Stimulated activated CD4-positive, alpha-beta T cell treated with anti-CD3 and anti-CD28 coated beads, Interleukin-2, amount 100 ng/mL, for 24 hours (primary cell): ENCODE measurements at places on chromosomes 2 and 18.

DNA sequence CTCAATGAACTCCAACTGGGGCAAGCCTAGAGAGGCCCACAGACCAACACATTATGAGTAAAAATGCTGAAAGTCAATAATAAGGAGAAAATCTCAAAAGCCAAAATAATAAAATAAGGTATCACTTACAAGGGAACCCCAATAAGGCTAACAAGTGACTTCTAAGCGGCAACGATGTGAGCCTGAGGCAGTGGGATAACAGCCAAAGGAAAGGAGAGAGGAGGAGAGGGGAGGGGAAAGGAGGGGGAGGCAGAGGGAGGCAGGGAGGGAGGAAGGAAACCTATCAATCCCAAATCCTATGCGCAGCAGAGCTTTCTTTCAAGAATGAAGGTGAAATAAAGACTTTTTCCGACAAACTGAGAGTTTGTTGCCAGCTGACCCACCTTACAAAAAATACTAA, 6.0 kb upstream of the NFATC1 start:
- DNase-seq: no peak

DNA sequence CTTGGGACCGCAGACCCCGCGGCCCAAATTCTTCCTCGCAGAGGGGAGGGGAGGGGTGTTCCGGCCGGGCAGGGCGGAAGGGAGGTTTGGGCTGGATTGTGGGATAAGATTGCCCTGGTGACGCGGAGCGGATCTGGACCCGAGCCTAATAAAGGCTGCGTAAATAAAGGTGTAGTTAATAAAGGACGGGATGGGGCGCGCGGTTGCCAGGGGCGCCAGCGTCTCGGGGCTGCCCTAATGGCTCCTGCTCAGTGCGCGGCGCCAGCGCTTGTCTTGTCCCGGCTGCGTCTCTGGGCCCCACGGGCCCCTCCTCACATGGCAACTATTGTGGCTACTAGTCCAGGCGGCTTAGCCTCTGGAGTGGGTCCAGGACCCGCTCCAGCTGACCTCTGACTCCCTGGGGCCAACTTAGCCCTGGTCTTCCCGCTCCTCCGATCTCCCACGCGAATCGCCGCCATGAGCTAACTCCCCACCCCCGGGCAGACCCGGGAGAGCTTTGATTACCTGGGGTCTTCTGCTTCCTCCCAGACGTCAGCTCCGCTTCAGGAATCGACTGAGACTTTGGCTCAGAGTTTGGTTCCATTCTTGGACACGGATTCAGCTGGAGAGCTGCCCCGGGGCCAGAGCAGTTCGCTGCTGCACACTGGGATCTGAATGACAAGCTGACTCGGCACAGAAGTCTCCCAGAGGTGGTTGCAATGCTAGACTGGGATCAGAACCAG, 36.5 kb downstream of the SLC25A52 start:
- DNase-seq: peak; percentile 2

DNA sequence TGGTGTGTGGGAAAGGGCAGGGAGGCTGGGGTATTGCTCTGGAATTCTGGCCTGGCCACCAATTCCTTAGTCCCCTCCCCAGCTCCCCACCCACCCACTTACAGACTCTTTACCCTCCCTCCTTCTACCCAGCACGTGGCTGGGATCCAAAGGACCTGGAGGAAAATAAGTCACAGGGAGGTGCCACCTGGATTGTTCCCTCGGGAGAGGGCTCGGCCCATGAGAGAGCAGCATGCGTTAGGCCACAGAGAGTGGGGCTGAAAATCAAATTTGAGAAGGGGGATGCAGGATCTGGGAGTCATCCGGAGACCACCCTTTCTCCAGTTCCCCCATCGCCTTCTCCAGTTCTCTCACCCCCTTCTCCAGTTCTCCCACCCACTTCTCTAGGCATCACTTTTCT, 3.0 kb downstream of the ASPRV1 start:
- DNase-seq: no peak

GRCh38 chr2:128794285-128794684, 475.6 kb upstream of the HS6ST1 start:
- DNase-seq: no peak

DNA sequence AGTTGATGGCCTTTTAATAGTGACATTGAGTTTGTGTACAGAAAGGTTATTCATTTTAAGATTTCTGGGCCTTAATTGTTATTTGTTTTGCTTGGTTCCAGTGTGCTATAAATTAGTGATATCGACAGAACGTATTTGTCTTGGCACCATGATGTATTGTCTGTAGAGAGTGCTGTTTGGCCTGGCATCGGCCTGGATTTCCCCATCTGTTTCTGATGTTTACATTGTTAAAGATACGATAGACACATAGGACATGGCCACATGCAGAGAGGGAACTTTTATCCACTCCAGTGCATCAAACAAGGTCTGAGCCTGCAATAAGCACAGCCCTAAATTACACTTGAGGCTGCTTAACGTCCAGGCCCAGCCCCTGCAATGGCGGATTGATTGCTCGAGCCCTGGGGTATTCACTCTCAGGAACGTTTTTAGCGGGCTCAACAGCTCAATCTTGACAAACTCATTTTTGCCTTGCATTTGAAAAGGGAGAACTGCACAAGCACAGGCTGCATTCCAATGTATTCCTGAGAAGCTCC, 144.7 kb downstream of the SLC4A3 start:
- no peak for DNase-seq

DNA sequence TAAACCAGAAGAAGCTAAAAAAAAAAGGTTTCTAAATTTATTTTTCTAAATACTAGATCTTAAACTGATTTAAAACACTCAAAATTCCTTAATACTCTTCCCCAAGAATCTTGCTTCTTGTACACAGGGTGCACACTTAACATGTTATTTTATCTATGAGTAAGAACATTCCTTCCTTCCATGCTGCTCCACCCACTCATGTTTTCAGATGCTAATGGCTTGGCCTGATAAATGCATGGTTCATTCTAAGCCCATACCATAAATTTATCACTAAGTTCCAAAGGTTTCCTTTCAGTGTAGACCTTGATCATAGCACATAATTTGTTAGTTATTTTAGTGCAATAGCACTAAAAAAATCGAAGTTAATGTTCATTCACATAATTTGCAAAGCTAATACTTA, 8.1 kb downstream of the FBXO48 start:
- DNase-seq: no peak

- no peak for DNase-seq
These were observed 32.4 kb downstream of the ID2 start for GRCh38 chr2:8714283-8714682.

GRCh38 chr18:3538954-3539617, 89.1 kb downstream of the TGIF1 start:
- no peak for DNase-seq

DNA sequence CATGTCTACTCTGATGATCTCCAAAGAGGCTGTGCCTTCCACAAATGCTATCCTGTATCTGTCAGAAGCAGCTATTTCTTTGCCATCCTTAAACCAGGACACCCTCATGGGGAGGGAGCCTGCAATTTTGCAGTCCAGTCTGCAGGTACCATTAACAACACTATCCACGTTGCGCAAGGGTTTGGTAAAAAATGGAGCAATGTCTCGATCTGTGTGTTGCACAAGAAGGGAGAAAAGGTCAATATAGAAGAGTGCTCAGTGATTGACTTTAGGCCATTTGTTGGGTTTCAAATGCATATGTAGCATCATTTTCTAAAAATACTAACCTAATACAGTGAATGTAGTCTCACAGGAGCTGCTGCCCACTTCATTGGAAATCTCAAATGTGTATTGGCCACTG, 74.3 kb downstream of the TTN start:
- DNase-seq: no peak

DNA sequence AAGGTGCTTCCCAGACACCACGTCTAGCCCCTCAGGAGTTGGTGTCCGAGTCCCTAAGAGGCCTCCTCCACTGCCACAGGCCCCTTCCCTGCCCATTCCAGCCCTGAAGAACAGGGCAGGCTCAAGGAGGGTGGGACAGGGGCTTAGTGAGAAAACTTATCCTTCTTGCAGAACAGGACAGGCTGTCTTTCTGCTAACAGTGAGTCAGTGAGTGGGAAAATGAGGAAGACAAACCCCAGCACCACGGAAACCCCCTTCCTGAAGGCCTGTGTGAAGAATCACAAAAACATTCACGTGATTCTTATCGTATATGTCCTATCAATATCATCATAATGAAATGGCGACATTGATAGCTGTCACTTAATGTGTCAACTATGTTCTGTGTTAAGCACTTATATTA, 9.8 kb downstream of the FZD7 start:
- no peak for DNase-seq

DNA sequence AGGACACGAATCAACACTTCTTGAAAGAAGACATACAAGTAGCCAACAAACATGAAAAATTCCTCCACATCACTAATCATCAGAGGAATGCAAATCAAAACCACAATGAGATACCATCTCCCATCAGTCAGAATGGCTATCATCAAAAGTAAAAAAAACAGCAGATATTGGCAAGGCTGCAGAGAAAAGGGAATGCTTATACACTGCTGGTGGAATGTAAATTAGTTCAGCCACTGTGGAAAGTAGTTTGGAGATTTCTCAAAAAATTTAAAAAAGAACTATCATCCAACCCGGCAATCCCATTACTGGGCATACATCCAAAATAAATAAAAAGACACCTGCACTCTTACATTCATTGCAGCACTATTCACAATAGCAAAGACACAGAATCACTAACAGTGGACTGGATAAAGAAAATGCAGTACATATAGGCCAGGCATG, 78.7 kb downstream of the GRB14 start:
- no peak for DNase-seq

GRCh38 chr2:143504397-143504796, 375.2 kb downstream of the ARHGAP15 start:
- no peak for DNase-seq

GRCh38 chr2:213490087-213490486, 205.8 kb downstream of the SPAG16 start:
- DNase-seq: no peak

GRCh38 chr2:210190345-210190744, 19.1 kb upstream of the KANSL1L start:
- DNase-seq: no peak

GRCh38 chr2:205079173-205079572, 533.9 kb downstream of the PARD3B start:
- DNase-seq: no peak

DNA sequence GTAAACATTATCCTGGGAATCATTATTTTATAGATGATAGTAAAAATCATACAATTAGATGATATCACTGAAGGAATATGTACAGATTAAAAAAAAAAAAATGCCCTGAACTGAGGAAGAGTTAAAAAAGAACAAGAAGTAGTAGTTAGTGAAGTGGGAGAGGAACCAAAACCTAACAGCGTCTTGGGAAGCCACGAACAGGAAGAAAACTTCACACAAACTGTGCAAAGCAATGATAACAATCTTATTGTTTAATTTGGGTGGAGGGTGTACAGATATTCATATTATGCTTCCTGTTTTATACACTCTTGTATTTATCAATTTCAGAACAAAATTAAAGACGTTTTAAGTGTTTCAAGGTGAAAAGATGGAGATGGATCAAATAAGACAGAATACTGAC, 3.5 kb downstream of the HEATR5B start:
- no peak for DNase-seq

- no peak for DNase-seq
These were observed 74.3 kb downstream of the PRKCE start for GRCh38 chr2:45725731-45726130.

DNA sequence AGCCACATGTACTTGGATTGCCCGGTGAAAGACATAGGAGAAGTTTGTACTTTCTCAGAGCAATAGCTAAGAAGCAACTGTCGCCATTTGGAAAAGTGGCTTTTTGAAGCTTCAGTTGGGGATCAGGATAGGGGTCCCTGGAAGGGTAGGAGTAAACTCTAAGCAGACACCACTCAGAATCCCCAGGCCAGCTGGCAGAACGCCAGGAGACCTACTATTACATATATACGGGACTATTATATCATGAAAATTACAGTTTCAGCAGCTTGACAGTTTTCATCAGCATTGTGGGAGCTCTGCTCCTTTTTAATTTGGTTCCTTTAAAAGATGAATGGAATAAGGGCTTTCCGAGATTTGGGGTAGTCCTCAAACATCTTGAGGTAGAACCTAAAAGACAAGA, 54.9 kb downstream of the SRD5A2 start:
- no peak for DNase-seq

DNA sequence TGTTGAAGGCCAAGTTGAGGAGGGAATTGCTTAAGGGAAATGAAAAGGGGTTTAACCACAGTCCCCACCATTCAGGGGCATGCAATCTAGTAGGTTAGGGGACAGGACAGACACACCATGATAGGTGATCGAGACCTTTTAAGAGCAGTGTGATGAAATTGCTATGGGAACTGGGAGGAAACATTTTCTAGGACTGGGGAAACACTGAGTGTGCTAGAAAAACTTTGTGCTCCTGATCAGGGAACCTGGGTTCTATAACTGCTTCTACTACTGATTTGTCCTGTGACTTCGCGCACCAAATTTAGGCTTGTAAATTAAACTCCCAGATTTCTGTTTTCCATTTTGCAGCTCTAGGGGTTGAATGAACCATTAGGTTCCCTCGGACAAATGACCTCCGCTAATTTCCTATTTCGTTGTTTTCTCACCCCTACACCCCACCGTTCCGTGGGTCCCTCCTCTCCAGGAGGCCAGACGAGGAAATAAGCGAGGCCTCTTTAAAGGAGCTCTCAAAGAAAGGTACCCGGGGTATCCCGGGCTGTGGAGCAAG, 371 bp upstream of the LCLAT1 start:
- DNase-seq: no peak

DNA sequence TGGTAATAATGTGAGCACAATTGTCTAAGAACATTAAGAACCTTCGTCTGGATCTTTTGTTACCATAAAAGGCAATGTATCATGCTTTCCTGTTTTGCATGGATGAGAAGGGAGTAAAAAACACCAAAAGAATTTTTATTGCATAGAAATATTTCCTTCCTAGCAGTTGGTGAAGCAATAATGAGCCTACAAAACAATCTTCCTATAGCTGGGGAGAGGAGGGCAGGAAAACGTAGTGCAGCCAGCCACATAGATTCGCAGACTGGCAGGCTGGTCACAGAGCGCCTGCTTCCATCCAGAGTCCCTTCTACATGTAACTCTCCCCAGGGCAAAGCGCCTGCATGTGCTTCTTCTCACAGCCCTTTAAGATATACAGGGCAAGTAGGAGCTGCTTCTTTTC, 190.4 kb downstream of the BABAM2 start:
- DNase-seq: no peak

DNA sequence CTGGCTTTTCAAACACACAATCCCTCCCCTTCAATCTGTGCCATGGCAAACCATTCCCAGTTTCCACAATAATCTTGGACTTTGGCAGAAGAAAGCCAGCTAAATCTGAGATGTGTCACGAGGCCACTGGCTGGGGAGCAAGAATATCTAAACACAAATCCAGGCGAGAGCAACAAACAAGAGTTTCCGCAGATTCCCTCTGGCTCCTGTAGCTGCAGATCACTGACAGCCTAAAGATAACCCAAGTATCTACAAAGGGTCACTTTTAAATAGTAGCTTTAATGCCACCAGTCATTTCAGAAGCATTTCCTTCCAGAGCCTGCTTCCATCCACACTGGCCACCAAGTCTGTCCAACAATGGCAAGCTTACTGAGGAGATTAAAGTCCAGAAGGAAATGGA, 86.9 kb downstream of the ACVR1 start:
- no peak for DNase-seq

DNA sequence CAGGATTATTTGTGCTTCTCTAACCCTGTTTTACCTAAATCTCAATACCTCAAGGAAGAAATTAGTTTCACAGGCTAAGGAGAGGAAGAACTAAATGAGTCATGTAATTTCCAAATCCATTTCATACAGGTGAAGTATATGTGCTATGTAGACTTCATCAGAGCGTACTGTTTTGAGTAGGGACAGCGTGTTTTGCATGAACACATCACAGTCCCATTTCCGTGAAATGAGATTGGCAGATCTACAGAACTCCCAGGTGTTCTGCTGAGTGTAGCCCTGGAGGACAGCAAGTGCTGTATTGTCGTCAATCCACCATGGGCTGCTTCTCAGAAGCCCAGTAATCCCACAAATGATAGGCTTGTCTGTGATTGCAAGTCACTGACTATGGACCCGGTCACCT, 97.7 kb downstream of the XRCC5 start:
- DNase-seq: no peak
